ENCODE measurements at places on chromosomes 7 and 10. TPM values are rescaled to one million over a fixed set of nuclear protein-coding genes. Genes with fewer than 3 reads are reported as not detected.

- H3K36me3 ChIP-seq: peaks cover 13% of the 10 kb centered on the region
- peaks cover 41% of the 10 kb centered on the region for H3K4me1 ChIP-seq
- H3K4me3 ChIP-seq: no peak overlapping the region
- no peaks in the 10 kb centered on the region for H3K27me3 ChIP-seq
Measured at GRCh38 chr7:2760098-2760889, 72.3 kb downstream of the AMZ1 start.

DNA sequence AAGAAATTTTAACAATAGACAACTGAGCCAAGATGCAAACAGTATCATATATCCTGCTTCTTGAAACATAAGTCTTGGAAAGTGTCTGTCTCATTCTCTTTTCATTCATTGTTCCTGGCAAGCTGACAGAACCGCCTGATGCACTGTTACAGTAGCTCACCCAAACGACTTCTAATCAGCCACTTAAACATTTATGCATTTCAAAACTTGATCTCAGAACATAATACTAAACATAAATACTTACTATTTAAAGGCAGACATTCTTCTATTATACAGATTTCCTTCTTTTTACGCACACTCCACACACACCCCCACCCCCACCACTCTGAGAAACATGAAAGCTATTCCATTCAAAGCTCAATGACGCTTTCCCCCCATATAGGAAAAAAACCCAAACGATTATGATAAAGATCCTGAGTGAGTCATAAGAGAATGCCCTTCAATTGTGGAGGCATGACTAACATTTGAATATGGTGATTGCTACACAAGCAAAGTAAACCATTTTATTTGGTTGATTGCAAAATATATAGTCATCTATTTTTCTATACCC lies 30.5 kb downstream of the SHTN1 start:
- H3K36me3 ChIP-seq: no peaks in the 10 kb centered on the region
- H3K27me3 ChIP-seq: no peaks in the 10 kb centered on the region
- H3K27ac ChIP-seq: no peak overlapping the region

CYP3A7 gene
- not detected for total RNA-seq

GRCh38 chr10:12235116-12235694 lies 39.2 kb downstream of the CDC123 start:
- H3K27ac ChIP-seq: no peak overlapping the region
- H3K4me1 ChIP-seq: peaks cover 2% of the 10 kb centered on the region
- peaks cover 62% of the 10 kb centered on the region for H3K36me3 ChIP-seq
- no peak for DNase-seq
- no peak overlapping the region for H3K4me3 ChIP-seq
- H3K27me3 ChIP-seq: no peaks in the 10 kb centered on the region

DNA sequence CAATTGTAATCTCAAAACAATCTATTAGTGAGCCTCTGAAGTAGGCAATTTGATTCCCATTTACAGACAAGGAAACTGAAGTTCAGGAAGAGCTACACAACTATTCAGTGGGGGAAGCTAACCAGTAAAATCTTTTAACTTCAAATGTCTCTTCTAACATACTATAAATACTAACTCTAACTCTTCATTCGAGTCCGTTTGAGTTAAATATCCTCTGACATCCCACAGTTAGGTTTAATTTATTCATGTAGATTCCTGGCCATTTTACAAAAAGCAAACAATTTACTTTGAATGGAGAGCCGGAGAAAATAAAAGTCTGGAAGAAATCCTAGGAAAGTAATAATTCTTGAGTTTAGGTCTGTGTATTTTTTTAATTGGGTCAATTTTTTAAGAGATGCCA lies 64.7 kb downstream of the HYCC1 start:
- no peak overlapping the region for H3K4me3 ChIP-seq
- H3K4me1 ChIP-seq: no peaks in the 10 kb centered on the region
- H3K36me3 ChIP-seq: peaks cover 30% of the 10 kb centered on the region
- no peaks in the 10 kb centered on the region for H3K27me3 ChIP-seq

DNA sequence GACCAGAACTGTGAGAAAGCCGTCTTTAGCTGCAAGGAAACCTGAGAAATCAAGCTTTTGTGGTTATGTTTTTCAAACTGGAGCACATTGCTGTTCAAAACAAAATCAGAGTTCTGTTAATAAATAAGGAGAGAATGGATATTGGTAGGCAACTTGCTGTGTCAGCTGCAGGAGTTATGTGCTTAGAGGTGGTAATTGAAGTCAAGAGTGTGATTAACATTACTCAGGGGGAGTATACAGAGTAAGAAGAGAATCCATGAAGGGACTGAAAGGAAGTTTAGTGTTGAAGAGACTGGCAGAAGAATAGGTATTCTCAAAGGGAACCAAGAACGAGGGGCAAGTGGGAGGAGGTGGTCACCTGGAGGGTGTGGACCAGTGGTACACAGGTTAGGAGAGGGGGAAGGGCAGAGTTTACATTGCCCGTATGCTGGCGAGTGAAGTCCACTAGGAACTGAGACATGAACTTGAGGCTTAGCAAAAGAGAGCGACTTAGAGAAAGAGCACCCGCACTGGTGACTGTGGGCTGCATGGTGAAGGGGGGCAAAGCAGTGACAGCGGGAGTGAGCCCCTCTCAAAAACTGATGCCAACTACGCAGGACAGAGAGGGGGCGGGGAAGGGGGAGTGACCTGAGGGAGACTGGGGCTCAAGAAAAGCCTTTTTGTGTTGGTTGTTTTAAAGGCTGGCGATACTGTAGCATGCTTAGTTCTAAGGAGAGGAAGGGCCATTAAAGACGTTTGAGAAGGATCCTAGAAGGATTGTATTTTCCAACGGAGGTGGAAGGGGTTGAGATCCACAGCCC lies 80.0 kb downstream of the SDK1 start:
- H3K4me1 ChIP-seq: no peaks in the 10 kb centered on the region
- H3K4me3 ChIP-seq: no peak overlapping the region
- H3K27ac ChIP-seq: no peak overlapping the region
- H3K36me3 ChIP-seq: no peaks in the 10 kb centered on the region
- peaks cover 16% of the 10 kb centered on the region for H3K27me3 ChIP-seq

DNA sequence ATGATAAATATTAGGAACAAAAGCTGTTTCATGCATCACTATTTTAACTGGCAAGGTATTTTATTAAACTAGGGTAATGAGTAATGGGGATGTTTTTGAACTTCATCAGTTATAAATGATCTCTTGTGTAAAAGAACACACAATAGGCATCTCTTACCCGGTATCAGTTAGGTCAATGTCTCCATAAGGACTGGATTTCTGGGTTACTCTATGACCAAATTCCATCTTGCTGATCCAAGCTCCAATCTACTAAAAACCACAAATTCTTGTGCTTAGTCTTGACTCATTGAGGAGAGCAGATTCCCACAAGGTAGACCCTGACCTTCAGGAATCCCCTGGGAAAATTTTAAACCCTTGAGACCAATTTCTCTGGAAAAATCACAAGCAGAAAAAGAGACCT lies 1167.7 kb downstream of the XPNPEP1 start:
- no peak overlapping the region for H3K27ac ChIP-seq
- no peaks in the 10 kb centered on the region for H3K4me1 ChIP-seq
- H3K27me3 ChIP-seq: no peaks in the 10 kb centered on the region
- no peaks in the 10 kb centered on the region for H3K36me3 ChIP-seq

DNA sequence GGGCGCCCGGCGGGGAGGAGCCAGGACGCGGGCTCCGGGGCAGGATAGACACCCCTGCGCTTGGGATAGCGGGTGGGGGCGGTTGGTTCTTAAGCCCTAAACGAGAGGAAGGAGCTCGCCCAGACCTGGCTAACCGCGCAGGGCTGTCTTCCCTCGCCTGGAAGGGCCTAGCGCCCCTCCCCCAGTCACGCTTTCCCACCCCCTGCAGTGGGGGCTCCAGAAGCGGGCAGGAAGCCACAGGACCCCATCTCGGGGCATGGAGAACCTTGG lies 6.5 kb downstream of the SHH start:
- H3K36me3 ChIP-seq: no peaks in the 10 kb centered on the region
- H3K4me3 ChIP-seq: no peak overlapping the region

MAGI2 gene
- total RNA-seq: 0.08 TPM

FEZF1 gene
- not detected for total RNA-seq

GRCh38 chr7:19352305-19352695 lies 207.1 kb upstream of the FERD3L start:
- no peak overlapping the region for H3K27ac ChIP-seq
- no peaks in the 10 kb centered on the region for H3K27me3 ChIP-seq
- no peaks in the 10 kb centered on the region for H3K4me1 ChIP-seq
- no peaks in the 10 kb centered on the region for H3K36me3 ChIP-seq

BMPER gene
- not detected for total RNA-seq

ENTPD1 gene
- 33.3 TPM for total RNA-seq

DNA sequence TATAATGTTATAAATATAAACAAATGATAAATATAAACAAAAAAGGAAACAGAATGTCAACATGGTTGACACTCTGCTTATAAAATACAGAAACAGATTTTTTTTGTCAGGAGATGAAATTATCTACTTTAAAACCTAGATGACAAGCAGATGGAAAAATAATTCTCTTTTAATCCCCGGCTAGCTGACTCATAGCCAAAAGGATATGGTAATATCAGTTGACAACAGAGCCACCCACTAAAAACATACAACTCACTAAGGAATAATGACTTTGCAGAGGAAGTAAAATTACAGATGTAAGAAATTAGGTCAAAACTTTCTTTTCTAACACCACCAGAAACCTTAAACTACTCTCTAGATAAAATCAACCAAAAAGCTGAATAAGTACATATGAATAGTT lies 131.1 kb upstream of the ABCB5 start:
- no peak overlapping the region for H3K4me3 ChIP-seq
- no peaks in the 10 kb centered on the region for H3K4me1 ChIP-seq
- no peaks in the 10 kb centered on the region for H3K27me3 ChIP-seq
- H3K27ac ChIP-seq: no peak overlapping the region

- no peak overlapping the region for H3K27ac ChIP-seq
- DNase-seq: no peak
- H3K36me3 ChIP-seq: no peaks in the 10 kb centered on the region
- no peaks in the 10 kb centered on the region for H3K4me1 ChIP-seq
Measured at GRCh38 chr10:66678521-66678920, 247.3 kb upstream of the LRRTM3 start.

GRCh38 chr7:118109607-118110006 lies 74.4 kb upstream of the LSM8 start:
- DNase-seq: no peak
- H3K36me3 ChIP-seq: no peaks in the 10 kb centered on the region
- no peaks in the 10 kb centered on the region for H3K4me1 ChIP-seq
- no peak overlapping the region for H3K4me3 ChIP-seq

DNA sequence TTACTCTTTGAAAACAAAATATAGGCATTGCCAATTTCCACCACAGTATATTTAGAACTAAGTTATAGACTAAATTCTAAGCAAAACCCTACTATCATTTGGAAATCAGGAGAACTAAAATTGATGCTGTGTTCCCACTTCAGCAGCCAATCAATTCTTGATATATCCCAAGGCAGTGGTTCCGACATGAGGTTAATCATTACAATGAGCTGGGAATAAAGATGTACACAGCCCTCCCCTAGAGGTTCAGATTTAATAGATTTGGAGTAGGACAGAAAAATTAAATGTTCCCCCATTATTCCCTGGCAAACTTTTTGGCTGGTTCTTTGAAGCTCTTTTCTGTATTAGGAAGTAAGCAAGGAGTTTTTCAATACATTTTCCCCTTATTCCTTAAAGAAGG lies 15.1 kb downstream of the ZNF800 start:
- peaks cover 49% of the 10 kb centered on the region for H3K4me1 ChIP-seq
- peaks cover 59% of the 10 kb centered on the region for H3K36me3 ChIP-seq
- no peak overlapping the region for H3K27ac ChIP-seq

SLC39A12 gene
- total RNA-seq: not detected

GRCh38 chr10:79345241-79346011 lies 1.8 kb upstream of the PPIF start:
- peak; percentile 15 for DNase-seq
- H3K4me3 ChIP-seq: no peak overlapping the region
- no peak overlapping the region for H3K27ac ChIP-seq
- H3K4me1 ChIP-seq: peaks cover 66% of the 10 kb centered on the region
- H3K27me3 ChIP-seq: no peaks in the 10 kb centered on the region

- H3K27ac ChIP-seq: no peak overlapping the region
- no peak for DNase-seq
- H3K27me3 ChIP-seq: peaks cover 3% of the 10 kb centered on the region
- H3K36me3 ChIP-seq: no peaks in the 10 kb centered on the region
- peaks cover 10% of the 10 kb centered on the region for H3K4me1 ChIP-seq
Measured at GRCh38 chr10:24554036-24554435, 169.7 kb downstream of the ARHGAP21 start.

- H3K4me1 ChIP-seq: no peaks in the 10 kb centered on the region
- H3K27ac ChIP-seq: no peak overlapping the region
- H3K4me3 ChIP-seq: no peak overlapping the region
Measured at GRCh38 chr10:113148071-113148825, 198.2 kb downstream of the TCF7L2 start.

DNA sequence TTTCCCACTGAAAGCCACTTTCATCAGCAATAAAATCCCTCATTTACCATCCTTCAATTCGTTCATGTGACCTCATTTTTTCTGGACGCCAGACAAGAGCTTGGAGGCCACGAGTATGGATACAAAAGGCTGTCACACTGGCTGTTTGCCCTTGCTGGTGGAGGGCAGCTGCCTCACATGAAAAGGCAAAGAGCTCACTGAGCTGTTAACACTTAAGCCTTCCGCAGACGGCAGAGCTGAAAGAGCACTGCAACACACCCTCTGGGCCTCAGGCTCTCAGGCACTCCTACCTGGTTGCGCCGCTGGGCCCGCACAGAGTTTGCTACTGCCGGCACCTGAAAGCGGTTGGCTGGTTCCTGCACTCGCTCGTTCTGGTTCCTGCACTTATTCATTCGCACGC lies 193.5 kb downstream of the CFTR start:
- no peaks in the 10 kb centered on the region for H3K4me1 ChIP-seq
- H3K27ac ChIP-seq: no peak overlapping the region
- H3K27me3 ChIP-seq: no peaks in the 10 kb centered on the region
- H3K4me3 ChIP-seq: no peak overlapping the region
- no peaks in the 10 kb centered on the region for H3K36me3 ChIP-seq

GRCh38 chr10:104300736-104301292 lies 31.8 kb downstream of the GSTO2 start:
- peaks cover 9% of the 10 kb centered on the region for H3K36me3 ChIP-seq
- H3K27me3 ChIP-seq: peaks cover 8% of the 10 kb centered on the region
- peak overlapping the region; percentile 42 for H3K27ac ChIP-seq
- H3K4me3 ChIP-seq: no peak overlapping the region
- DNase-seq: peak; percentile 41

DNA sequence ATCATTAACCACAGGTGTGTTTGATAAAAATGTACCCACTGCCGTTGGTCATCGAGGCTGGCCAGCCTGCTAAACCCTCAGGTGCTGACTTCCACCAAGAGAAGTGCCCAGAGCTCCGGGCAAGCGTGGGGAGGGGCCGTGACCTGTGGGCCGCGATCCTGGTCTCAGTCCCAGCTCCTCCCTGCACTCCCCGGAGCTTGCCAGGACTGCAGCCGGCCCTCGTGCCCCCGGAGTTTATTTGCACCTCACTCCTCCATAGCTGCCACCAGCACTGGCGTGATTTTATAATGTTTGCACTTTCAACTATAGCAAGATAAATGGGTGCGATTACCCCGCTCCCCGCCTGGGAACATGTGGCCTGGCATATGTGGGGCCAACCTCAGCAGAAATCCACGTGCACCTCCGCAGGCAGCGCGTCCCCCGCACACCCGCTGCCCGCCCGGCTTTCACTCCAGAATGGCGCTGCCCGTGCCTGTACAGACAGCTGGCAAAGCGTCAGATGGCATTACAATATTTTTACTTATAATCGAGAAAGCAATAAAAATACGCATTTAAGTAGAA lies 30.8 kb downstream of the UNCX start:
- no peak for DNase-seq
- no peaks in the 10 kb centered on the region for H3K36me3 ChIP-seq
- H3K4me1 ChIP-seq: no peaks in the 10 kb centered on the region
- H3K27me3 ChIP-seq: peaks cover 2% of the 10 kb centered on the region

GRCh38 chr7:64533756-64534155 lies 29.1 kb downstream of the ZNF680 start:
- no peak for DNase-seq
- H3K27ac ChIP-seq: no peak overlapping the region
- H3K4me1 ChIP-seq: peaks cover 11% of the 10 kb centered on the region
- peaks cover 87% of the 10 kb centered on the region for H3K36me3 ChIP-seq
- no peaks in the 10 kb centered on the region for H3K27me3 ChIP-seq

Data from activated CD4-positive, alpha-beta memory T cell treated with anti-CD3 and anti-CD28 coated beads, Interleukin-2, amount 10 ng/mL, durations not matched to agents 7 days and 5 days (primary cell).